ENCODE measurements at places on chromosomes 7 and 10. TPM values are rescaled to one million over a fixed set of nuclear protein-coding genes. Genes with fewer than 3 reads are reported as not detected.

The CALCR gene
- not detected for total RNA-seq

The OR2A5 gene
- total RNA-seq, result not detected

The EN2 gene
- total RNA-seq, result 0.17 TPM

The KCND2 gene
- not detected for total RNA-seq

The SLC16A12 gene
- total RNA-seq, result 0.07 TPM

The CFAP69 gene
- 5.0 TPM for total RNA-seq

The RAB19 gene
- 1.3 TPM for total RNA-seq

The ITGB8 gene
- 221 TPM for total RNA-seq

The SFTPA1 gene
- total RNA-seq, result not detected

The LIPN gene
- not detected for total RNA-seq

The TEX36 gene
- not detected for total RNA-seq

The HOXA2 gene
- 1.1 TPM for total RNA-seq

The CCDC3 gene
- 3.2 TPM for total RNA-seq

The ACBD7 gene
- total RNA-seq, result 0.33 TPM

The SFTPD gene
- total RNA-seq, result not detected

The JAKMIP3 gene
- total RNA-seq, result 0.07 TPM

The GSTO2 gene
- total RNA-seq, result 16.2 TPM

The GIMAP8 gene
- not detected for total RNA-seq

The NKX2-3 gene
- not detected for total RNA-seq

The C10orf67 gene
- 0.16 TPM for total RNA-seq

The GPR22 gene
- under 0.01 TPM for total RNA-seq

The OR2A12 gene
- total RNA-seq, result not detected

The SLC13A1 gene
- total RNA-seq, result not detected

The IL6 gene
- not detected for total RNA-seq

The ADO gene
- total RNA-seq, result 26.5 TPM

The RBP3 gene
- total RNA-seq, result not detected

The HTRA1 gene
- 311 TPM for total RNA-seq

The OR6B1 gene
- not detected for total RNA-seq

The GATA3 gene
- 20.8 TPM for total RNA-seq

The NPY4R gene
- total RNA-seq, result not detected

The SFMBT2 gene
- total RNA-seq, result 1.5 TPM

The CFTR gene
- total RNA-seq, result 0.50 TPM

The TMEM229A gene
- total RNA-seq, result not detected

The OR2A42 gene
- not detected for total RNA-seq

The TAS2R41 gene
- not detected for total RNA-seq

The CUTC gene
- 14.7 TPM for total RNA-seq

The UROS gene
- total RNA-seq, result 55.8 TPM

The EGR2 gene
- total RNA-seq, result 1.2 TPM
